ENCODE measurements at places on chromosomes 2 and 18. TPM values are rescaled to one million over a fixed set of nuclear protein-coding genes. Genes with fewer than 3 reads are reported as not detected.

The PRADC1 gene
- total RNA-seq, result 9.9 TPM

The GRB14 gene
- total RNA-seq, result 32.7 TPM

- H3K27me3 ChIP-seq, result no peaks in the 10 kb centered on the region
- no peak overlapping the region for H3K4me3 ChIP-seq
- peaks cover 92% of the 10 kb centered on the region for H3K36me3 ChIP-seq
- no peak overlapping the region for H3K27ac ChIP-seq
- H3K4me1 ChIP-seq, result no peaks in the 10 kb centered on the region
Observed at GRCh38 chr2:73859721-73860586, 31.2 kb downstream of the STAMBP start.

The FSIP2 gene
- 6.4 TPM for total RNA-seq

The ZFP36L2 gene
- total RNA-seq, result 58.9 TPM

GRCh38 chr2:4122726-4123125 is 419.4 kb downstream of the DCDC2C start:
- H3K4me3 ChIP-seq, result no peak overlapping the region
- H3K36me3 ChIP-seq, result no peaks in the 10 kb centered on the region
- H3K27me3 ChIP-seq, result no peaks in the 10 kb centered on the region
- H3K27ac ChIP-seq, result no peak overlapping the region
- DNase-seq, result no peak
